ENCODE measurements at places on chromosomes 3 and 15.

DNA sequence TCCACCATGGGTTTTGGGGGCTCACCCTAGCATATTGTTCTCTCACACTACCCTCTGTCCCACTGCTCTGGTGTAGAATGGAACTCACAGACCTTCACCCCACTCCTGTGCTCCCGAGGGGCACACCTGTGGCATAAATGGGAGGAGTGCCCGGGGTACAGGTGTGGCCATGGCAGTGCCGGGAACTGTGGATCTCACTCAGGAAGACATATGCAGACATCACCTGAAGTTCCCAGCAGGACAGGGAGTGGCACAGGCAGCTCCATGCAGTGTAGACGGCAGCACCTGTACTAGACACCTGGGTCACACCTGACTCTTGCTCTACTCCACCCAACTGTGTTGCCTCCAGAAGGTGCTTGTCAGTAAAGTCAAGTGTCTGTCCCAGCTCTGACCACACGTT lies 57.6 kb upstream of the MRPS22 start:
- DNase-seq = no peak

DNA sequence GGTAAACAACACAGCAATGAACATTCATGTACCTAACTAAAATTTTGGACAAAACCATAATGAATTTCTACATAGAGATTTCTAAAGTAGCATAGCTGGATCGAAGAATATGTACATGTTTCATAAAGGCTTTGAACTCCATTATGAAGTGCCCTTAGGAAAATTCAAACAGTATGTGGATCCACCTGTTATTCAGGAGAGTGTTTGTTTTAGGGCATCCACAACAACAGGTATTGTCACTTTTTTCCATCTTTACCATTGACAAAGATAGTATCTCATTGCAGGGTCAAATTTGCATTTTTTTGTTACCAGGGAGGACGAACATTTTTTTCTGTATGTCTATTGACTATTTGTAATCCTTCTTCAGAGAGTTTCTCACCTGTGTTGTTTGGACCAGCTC lies 75.0 kb downstream of the COL6A5 start:
- no peak for DNase-seq

GRCh38 chr3:138681463-138682220 lies 73.1 kb downstream of the FAIM start:
- no peak for DNase-seq

- DNase-seq = no peak
Observed at GRCh38 chr15:89671687-89672086, 7.5 kb downstream of the PLIN1 start.

GRCh38 chr3:188179006-188179966 lies 25.3 kb downstream of the LPP start:
- peak; percentile 72 for DNase-seq

DNA sequence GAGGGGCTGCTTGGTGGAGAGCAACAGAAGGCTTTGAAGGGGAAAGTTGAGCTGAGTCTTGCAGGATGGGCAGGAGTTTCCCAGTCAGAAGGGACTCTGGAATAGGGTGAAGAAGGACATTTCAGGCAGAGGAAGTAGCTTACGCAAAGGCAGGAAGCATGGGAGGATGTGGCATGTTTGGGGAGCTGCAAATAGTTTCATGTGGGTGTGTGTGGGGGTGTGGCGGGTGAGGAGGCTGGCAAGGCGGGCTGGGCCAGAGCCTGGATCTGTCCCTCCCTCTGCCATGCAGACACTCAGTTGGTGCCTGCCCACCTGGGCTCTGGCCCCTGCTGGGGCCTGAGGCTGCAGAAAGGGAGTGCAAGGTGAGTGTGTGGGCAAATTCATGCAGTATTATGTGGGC lies 10.4 kb downstream of the TEX264 start:
- no peak for DNase-seq

DNA sequence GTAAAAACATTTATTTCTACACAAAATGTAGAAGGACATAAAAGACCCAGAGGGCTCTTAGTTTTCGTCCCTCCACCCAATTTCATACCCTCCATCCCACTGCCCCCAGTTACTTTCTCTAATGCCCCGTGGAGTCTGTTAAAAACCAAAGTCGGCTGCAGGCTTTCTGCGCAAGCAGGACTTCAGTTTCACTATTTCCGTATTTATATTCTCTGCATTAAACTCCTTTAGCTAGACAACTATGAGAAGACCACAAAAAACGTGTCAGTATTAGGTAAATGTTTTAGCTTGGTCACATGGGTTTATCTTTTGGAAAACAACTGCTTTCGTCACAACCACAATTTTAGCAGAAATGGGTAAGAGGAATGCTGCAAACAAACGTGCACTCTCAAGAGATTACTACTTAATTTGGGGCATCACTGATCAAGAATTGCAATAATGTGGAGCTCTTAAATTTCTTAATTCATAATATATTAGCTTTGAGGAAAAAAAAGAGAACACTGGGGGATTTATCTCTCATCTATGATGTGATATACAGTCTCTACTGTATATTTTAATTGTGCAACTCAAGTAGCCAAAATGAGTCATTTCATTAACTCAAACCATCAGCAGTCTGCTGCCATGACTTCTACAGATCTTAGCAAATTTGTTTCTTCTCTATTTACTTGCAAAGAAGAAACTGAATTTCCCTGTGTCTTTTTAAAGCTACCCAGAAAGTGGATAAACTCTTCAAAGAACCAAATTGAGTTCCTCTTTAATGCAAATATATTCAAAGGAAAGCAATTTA lies 740 bp upstream of the NSMCE3 start:
- DNase-seq = peak; percentile 8

GRCh38 chr3:177591379-177591778 lies 394.1 kb upstream of the TBL1XR1 start:
- no peak for DNase-seq

GRCh38 chr15:66842710-66843441 lies 140.8 kb downstream of the SMAD6 start:
- peak; percentile 86 for DNase-seq

GRCh38 chr3:23701716-23702597 lies 103.8 kb upstream of the UBE2E1 start:
- DNase-seq = no peak

DNA sequence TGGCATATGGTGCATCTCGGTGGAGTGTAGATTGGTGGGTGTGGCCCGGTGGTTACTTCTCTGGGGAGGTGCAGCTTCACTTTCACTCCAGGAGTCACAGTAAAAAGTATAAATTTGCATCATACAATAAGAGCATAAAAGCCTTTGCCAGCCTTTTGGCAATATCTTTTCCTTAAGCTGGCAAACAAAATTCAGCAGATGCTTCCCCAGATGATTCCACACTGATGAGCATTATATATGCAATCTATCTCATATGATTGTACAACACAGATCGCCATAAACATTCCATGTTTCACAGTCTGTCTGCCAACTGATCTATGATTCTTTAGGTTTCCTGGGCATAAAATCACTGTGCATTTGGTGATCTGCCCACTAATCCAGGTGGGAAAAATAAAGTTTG lies 120.2 kb upstream of the ALCAM start:
- DNase-seq = no peak

DNA sequence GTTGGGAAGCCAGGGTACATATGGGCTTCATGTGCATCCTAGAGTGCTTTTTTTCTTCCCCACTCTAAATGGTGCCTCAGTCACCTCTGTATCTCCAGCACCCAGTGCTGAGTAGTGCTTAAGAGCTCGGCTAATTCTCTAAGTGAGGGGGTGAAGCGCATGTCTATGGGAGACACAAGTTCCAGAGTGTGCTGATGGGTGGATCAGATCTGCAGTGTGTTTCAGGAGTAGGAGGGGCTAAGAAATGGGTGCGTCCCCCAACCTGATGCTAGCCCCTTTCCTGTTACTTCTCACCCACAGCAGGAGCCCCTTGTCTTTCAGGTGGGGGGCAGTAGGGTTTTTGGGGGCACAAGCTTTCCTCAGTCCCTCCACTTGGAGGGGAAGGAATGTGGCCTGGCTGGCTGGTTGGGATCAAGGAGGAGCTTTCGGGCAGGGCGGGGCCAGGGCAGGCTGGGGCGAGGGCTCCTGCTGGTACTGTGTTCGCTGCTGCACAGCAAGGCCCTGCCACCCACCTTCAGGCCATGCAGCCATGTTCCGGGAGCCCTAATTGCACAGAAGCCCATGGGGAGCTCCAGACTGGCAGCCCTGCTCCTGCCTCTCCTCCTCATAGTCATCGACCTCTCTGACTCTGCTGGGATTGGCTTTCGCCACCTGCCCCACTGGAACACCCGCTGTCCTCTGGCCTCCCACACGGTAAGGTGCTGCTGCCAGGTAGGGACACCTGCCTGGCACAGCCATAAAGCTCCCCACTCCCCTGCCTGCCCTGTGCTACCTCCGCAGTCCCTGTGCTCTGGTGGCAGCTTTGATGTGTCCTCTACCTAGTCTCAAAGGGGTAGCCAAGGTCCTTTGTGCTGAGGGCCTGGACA lies at the start of gene IL17RE:
IL17RE (plus strand) TSS at position 477 of the 866 bp plus-strand sequence; CDS start at position 562, 85 bp downstream.
- DNase-seq = peak; percentile 28

DNA sequence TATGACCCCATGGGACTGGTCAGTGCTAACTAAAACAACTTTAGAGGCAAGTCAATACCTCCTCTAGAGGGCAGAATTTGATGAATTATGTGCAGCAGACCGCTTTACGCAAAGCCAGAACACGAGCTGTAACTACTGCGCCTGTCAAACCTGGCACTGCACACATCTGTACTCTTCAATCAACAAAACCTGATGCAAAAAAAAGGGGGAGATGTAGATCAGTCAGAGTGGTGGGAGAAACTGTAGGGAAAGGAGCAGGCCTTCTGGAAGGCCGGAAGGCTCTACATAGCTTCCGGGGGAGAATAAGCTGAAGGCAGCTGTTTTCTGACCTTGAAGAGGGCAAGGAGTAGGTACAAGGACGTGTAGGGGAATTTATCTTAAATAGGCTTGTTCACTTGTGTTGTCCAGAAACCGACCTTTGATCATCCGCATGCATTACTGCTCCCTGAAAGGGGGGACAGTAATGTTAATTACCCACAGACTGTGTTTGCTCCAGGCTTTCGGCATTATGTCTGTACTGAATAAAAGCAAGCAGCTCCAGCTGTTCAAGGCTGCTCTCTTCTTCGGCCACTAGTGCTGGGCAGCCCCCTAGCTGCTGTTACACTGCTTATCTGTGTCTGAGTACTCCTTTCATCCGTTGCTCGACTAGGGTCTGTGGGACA lies 41.0 kb downstream of the GPR160 start:
- no peak for DNase-seq

GRCh38 chr15:28107111-28107903 lies 8.2 kb upstream of the OCA2 start:
- DNase-seq = peak; percentile 61

DNA sequence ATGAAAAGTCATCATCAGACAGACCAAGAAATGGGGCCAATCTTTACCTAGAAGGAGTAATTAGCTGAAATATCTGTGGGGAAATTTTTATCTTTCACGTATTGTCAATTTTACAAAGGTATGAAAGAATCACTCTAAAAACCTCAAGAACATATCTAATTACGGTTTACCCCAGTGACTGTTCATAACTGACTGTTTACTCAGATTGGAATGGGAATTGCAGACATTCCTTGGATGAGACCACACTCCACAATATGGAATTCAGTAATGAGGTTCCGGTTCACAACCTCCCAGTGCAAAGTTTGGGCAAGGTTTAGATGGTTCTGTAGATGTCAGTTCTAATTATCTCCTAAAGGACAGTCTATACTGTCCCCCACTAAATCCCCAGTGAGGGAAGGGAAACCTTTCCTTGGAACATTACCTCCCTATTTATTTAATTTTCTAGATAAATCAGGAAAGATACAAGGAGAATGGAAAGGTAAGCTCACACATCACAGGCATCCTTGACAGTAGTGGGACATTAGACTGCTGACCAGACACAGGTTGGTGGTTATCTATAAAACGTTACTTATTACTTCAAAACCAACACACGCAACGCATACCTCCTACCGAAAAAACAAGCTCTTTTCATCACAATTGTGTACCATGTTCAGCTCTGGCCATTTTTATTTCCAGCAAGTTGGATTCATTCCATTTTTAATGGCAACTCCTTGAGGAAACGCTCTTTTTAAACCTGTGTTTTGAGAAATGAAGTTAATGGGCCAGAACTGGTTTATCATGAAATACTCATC lies 129.9 kb downstream of the RORA start:
- no peak for DNase-seq

- no peak for DNase-seq
Observed at GRCh38 chr15:52746162-52746757, 43.9 kb downstream of the ONECUT1 start.

GRCh38 chr3:9508781-9509180 lies 44.8 kb downstream of the LHFPL4 start:
- no peak for DNase-seq

DNA sequence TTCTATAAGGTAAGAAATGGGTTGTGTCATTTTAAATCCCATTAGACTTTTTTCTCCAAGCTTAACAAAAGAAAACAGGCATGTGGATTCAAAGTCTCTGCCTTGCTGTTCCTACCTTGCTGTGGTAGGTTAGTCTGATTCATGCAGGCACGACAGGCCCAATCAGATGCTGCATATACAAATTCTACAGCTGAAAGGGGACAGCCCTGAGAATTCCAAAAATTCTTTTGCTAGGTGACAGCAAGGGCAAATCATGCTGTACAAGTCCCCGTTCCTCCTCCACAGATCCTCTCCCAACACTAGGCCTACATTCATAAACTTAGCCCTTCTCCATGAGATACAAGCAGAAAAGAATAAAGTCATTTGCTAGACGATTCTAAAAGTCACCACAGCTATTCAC lies 161.2 kb upstream of the THBS1 start:
- no peak for DNase-seq

DNA sequence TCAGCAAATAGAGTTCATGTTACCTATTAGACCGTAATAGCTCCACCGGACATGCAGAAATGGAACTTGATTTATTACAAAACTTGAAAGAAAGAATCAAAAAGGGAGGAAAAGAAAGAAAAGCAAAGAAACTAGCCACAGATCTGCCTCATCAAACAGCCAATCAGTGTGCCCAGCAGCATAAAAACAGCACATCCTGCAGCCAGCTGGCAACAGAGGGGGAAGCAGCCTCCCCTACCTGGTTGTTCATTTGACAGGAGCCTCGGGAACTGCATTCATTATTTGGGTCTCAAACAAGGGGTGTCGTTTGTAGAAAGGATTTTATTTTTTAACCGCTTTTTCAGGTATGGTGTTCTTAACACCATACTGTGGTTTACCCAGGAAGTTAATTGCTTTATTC lies 181.5 kb upstream of the TOPAZ1 start:
- no peak for DNase-seq

- peak; percentile 63 for DNase-seq
Observed at GRCh38 chr15:39270934-39271333, 309.9 kb upstream of the THBS1 start.

DNA sequence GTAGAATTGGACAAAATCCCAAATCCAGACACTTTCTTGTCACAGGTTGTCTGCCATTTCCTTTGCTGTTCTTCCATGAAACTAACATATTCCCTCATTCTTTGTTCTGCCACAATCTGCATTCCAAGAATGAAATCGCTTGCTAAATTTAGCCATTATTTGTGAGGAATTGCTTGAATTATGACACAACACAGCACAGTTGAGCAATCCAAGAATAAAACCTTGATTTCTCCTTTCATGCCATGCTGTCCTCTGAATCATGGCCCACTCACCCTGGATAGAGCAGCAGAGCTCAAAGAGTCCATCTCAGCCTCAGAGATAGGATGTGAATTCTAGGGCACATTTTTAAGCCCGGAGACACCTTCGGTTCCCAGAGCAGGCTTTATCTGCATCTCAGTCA lies 35.2 kb upstream of the GREM1 start:
- DNase-seq = peak; percentile 82
